ENCODE measurements at places on chromosomes 4 and X.

- no peak for DNase-seq
Measured at GRCh38 chr4:77582711-77583110, 22.9 kb upstream of the CXCL13 start.

DNA sequence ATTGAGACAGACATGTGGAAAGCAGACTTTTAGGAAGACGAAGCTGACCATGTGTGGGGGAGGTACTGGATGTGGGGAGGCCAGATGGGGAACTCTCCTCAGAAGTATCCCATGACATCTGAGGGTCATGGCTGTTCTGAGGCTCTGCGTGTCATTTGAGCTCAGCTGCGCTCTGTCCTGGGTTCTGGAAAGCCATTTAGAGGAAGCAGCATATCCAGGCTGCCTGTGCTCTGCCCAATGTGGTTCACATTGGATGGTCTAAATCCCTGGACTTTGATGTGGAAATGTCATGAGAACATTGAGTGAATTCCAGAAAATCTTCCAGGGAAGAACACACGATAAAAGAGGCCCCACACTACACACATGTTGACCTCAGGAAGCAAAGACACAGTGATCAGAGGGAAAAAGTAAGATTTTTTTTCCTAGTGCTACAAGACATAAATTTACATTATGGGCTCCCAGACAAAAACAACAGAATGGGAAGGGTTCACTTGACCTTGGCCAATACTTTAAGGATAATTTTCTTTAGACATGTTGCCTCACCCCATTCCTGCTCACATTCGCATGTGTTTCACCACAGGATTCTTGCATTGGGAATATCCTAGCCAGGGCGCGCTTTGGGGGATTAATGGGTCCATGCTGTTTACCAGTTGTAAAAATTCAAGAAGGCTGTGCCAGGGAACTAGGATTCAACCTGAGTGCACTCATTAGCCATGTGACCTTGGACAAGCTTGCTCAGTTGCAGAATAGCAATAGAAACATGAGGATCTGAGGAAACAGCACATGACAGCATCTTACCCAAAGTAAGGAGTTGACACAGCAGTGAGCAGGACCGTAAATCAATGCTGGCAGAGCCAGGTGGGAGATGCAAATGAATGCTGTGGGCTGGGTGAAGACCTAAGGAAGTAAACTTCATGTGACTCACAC, 73.2 kb upstream of the C1QTNF7 start:
- no peak for DNase-seq

DNA sequence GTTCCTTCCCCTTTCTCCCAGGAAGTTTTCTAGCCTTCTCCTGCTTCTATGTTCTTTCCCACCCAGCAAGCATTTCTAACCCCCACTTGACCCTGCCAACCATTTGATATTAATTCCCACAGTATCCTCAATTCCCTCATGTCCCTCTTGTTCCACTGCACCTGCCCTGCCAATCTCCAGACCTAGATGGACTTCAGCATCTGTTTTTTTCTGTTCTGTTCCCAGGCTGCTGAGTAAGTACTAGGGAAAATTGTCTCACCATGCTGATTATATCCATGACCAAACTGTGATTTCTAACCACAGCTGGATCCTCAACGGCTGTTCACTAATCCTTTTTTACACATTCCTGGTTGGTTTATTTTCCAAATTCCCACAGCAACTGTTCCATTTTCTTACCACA, 37.7 kb downstream of the CLCN5 start:
- no peak for DNase-seq

DNA sequence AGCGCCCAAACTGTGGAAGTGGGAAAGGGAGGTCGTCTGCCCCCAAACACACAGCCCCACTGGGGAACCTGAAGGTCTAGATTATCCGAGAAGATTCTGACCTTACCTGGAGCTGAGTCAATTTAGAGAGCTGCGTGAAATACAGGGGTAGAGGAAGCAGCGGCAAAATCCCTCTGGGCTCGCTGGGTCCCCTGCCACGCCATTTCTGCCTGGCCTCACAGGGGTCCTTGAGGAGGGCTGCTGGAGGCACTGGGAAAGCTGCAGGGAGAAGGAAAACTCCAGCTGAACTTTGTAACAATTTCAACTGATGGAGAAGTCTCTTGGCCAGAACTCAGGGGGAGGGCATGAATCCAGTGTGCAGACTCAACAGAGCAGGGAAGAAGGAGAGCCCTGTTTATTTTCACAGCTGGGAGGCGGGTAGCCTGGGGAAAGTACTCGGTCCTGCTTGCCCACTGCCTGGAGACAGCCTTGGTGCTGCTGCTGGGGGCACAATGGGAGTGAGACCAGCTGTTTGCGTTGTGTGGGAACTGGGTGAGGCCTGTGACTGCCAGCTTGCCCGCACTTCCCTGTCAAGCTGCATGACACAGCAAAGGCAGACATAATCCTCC, 93.2 kb upstream of the MAPK10 start:
- DNase-seq: no peak

- DNase-seq: no peak
Measured at GRCh38 chr4:98293104-98293887, 32.1 kb downstream of the RAP1GDS1 start.

DNA sequence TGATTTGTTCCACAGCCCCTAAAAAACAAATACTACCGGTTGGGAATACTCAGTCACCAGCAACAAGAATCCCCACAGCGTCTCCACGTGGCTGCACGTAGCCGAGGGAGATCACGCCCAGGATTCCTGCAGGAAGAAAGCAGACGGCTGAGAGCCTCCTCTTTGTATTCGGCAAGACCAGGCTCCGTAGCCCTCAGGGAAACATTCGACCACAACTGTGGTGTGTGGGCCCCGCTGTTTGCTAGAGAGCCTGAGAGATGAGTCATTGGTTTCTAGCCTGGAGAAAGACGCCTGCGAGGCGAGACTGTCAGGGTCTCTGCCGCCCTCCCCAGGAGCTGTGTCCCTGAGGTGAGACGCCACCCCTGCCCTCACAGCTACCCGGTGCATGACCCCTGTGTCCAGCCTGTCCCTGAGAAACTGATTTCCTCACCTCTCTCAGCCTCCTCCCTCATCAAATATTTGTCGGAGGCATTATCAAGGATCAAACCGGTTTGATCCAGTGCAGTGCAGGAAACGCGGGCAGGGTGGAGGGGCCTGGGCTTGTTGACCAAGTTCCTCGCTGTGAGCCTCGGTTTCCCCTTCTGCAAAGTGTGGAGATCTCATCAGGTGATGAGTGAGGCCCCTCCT, 4.7 kb upstream of the S100P start:
- DNase-seq: peak; percentile 76

DNA sequence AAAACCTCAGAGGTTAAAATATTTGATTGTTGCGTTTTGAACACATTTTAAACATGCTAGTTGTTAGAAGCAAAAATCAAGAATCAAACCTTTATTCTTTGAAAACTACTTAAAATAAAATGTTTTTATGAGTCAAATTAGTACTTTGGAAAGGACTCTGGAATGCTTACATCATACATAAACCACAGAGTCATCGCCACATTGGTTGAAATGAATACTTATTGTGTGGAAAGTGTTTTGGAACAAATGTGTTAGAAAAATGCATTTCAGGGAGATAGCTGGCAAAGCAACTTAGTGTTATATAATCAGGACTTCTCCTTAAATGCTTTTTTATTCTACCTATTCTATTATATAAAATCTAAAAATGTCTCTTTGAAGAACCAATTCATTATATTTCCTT, 49.4 kb upstream of the CAMK2D start:
- peak; percentile 32 for DNase-seq

DNA sequence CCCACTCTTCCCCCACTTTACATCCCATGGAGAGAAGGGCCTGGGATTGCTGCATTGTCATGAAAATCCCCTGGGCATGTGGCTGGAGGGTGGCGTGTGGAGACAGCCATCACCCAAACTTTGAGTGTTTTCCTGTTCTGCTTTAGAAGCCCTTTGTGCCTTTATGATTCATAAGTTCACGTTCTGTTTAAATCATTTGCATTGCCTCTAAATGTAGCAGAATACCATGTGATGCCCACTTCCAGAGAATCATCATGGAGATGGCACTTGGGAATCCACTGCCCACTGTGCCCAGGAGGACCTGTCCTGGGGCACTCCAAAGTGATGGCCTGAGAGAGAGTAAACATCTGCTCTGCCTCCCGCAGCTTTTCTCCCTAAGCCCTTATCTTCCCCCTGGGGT, 52.8 kb downstream of the MED28 start:
- no peak for DNase-seq

DNA sequence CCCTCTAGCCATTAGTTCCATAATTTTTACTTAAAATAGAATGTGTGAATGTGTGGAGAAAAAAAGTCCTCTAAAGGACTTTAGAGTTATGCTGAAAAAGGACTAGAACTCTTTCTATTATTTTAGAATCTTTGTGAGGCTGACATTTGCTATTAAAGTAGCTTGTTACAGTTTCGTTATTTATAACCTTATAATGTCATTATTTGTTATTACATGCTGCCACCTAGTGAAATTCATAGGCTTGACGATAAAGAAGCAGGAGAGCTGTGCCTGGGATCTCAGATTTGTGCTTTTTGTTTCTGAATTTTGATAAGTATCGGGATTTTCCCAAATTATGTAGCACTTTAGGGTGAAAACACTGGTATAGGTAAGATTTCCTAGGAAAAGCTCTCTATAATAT, 38.5 kb upstream of the TAPT1 start:
- DNase-seq: peak; percentile 26

DNA sequence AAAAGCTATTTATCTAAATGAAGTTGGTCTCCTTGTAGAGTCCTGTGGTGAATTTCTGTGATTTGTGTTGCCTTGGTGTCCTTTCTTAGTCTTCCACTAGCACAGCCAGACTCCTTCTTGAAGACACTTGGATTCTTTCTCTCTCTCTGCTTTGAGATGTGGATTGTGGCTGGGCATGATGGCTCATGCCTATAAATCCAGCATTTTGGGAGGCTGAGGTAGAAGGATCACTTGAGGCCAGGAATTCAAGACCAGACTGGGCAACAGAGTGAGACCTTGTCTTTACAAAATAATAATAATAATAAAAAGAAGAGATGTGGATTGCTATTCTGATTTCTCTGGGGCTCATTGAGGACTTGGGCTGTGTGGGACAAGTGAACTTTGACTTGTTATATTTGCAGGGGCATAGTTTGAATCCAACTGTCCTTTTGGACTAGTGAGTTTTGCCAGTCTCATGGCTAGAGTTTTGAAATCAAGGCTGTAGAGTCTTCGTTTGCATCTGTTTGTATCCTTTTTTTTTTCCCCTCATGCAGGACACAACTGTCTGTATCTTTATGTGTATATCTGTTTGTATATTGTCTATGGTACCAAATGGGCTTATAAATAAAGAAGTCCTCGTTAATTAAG, 11.1 kb upstream of the SMIM14 start:
- DNase-seq: no peak

DNA sequence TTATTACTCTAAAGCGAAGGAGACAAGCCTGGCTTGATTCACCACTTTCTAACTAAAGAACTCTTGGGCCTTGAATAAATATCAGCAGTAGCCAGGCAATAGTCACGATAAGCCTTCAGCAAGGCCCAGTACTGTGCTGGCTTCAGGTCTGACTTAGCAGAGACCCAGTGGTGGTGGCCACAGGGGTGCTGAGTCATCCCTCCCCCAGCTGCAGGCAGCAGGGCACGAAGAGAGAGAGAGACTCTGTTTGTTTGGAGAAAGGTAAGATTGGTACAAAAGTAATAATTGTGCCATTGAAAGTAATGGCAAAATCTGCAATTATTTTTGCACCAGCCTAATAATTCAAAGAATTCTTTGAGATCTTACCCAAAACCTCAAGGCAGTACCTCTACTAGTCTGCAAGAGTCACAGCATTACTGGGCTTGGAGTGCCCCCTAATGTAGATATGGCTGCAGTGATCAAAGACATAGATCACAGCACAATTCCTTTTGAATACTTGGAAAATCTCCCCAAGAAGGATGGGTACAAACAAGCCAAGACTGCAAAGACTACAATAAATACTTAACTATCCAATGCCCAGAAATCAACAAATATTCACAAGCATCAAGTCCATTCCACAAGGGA, 159.5 kb upstream of the USP38 start:
- peak; percentile 17 for DNase-seq

GRCh38 chr4:125796138-125796537, 481.4 kb downstream of the FAT4 start:
- no peak for DNase-seq

DNA sequence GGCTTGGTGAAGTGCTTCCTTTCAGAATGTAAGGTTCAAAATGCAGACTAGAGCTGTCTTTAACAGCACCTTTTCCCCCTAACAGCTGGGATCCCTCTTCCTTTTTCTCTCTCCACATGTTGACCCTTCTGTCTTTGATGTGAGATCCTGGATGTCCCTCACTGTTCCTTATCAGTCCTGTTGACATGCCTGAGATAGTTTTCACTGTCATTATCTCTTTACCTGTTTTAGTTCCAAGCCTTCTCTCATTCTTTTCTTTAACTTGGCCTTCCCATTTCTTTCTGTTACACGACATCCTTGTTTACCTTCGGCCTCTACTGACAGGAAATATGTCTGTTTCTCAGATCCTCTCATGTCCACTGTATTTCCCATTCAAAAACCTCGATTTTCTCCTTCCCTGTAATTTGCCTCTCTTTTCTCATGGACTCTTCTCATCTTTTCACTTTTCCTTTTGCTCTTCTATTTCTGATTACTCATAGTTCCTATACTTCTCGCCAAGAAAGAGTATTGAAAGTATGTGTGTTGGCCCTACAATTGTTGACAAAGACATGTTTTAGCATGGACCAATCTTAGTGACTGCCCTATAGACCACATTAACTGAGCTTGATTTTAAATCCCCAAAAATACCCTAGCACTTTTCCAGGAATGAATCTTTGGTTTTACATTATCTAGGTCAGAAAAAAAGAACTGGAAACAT, 1.2 kb upstream of the SOWAHB start:
- DNase-seq: no peak
